NCI-H2081 (cell line): ENCODE measurements at places on chromosomes 16 and 17.

- no peak for DNase-seq
Observed at GRCh38 chr17:81231121-81231645, 7.7 kb downstream of the TEPSIN start.

GRCh38 chr16:3088925-3089716 is 10.0 kb downstream of the ZSCAN10 start:
- DNase-seq = no peak

DNA sequence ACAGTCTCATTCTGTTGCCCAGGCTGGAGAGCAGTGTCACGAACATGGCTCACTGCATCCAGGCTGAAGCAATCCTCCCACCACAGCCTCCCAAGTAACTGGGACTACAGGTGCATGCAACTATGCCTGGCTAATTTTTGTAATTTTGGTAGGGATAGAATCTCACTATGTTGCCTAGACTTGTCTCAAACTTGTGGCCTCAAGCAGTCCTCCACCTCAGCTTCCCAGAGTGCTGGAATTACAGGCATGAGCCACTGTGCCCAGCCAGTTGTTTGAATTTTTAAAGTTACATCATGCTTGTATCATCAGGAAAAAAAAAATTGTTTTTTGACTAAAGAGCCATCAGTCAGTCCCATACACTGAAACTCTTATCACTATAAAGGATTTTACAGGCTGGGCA is 17.1 kb upstream of the VPS4A start:
- DNase-seq = no peak

DNA sequence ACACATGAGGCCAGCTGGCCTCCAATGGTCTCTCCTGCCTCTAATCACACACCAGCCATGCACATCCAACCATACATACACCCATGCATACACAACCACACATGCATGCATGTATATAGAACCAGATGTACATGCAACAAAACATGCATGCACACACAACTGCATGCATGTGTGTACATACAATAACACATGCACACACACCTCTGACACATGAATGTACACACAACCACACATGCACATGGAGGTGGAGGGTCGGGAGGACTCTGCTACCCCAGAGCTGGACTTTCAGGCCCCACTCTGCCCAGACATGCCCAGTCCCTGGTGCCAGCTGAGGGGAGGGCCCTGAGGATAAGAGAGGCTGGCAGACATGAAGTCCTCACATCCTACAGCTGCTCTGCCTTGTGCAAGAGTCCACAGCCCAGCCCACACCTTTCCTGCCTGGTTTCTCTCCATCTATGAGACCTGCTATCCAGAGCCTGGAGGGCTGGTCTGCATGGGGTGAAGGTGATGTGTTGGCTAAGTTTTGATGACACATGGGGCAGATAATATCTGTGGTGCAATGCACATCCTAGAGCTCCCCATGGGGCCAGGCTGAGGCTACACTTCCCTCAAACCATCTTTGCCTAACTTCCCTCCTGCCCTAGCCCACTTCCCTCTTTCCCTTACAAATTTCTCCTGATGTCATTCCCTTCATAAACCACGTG is 50.9 kb upstream of the SDK2 start:
- no peak for DNase-seq

DNA sequence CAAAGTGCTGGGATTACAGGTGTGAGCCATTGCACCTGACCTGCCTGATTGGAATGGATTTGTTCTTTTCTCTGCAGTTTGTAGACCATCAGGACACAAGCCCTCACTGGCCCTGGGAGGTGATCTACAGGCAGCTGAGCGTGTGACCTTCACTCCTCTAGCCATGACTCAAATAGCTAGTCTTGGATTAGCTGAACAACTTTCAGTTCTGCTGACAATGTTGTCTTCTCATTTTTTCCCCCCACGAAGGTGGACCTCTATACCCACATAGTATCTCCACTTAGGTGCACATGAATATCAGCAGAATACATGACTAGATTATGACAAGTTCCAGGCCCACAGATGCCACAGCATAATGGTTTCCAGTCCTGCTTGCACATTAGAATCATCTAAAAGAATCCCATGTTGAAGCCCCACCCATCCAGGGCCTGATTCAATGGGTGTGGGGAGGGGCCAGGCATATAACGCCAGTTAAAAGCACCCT is 36.8 kb downstream of the HS3ST3B1 start:
- no peak for DNase-seq

GRCh38 chr16:14344292-14344691 is 273.2 kb downstream of the MRTFB start:
- no peak for DNase-seq

- no peak for DNase-seq
Observed at GRCh38 chr17:36468903-36469635, 17.4 kb upstream of the ZNHIT3 start.

DNA sequence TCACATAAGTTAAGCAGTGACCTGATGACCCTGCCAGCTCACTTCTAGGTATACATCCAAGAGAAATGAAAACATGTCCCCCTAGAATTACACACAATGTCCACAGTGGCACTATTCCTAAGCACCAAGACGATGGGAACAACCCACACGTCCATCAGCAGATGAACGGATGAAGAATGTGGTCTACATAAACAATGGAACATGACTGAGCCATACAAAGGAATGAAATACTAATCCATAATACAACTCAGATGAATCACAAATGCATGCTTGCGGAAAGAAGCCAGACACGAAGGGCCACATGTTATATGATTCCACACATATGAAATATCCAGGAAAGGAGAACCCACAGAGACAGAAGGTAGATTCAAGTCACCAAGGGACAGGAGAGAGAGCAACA is 17.4 kb downstream of the USP22 start:
- no peak for DNase-seq

- DNase-seq = no peak
Observed at GRCh38 chr17:76532072-76532651, 5.3 kb downstream of the CYGB start.

DNA sequence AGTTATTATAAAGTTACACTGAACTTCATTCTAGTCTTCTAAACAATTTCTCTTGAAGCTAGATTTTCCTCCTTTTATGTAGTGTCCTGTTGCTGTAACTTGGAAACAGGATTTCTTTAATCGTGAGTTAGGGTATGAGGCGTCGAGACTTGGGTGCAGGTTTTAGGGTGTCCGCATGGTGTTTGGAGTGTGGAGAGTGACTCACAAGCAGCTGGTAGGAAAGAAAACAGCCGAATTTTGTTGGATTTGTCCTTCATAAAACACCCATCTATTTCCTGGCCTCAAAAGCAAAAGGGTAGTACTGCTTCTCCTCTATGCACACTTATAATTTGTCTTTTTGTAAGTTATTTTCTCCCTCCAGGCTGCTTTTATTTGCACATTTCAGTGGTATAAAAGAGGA is 1.6 kb downstream of the RPTOR start:
- DNase-seq = no peak

GRCh38 chr16:10978871-10979446 is 34.6 kb downstream of the CLEC16A start:
- DNase-seq = no peak

DNA sequence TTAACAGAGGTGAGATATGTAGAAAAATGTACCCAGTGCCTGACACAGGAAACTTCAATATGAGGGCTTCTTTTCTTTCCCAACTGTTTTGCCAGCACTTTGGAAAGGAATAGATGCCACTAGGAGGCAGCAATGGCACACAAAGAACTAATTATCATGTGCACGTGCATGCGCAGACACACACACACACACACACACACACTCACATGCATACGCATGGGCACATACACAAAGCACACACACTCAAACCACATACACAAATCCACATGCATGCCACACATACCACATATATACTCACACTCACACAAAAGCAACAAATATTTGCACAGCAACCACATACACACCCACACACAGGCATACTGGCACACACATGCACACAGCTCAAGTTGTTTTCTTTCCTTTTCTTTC is 8.8 kb upstream of the CEP112 start:
- peak; percentile 77 for DNase-seq

GRCh38 chr17:21278450-21279197 is 5.9 kb upstream of the MAP2K3 start:
- no peak for DNase-seq

DNA sequence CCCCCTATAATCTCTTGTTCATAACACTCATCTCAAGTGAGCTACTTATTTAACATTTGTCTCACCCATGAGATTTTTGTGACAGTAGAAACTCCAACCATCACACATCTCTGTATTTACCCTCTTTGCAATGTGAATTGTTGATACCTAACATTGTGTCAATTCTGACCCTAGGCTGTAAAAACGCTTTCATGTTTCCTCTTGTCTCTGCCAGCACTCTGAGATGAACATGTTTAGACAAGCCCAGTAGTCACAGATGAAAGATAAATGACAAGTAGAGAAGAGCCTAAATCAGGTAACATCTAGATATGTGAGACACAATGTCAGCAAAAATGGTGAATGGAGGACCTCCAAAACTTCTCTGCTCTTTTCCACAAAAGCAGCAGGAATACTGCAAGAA is 1254.5 kb upstream of the GOT2 start:
- DNase-seq = no peak

DNA sequence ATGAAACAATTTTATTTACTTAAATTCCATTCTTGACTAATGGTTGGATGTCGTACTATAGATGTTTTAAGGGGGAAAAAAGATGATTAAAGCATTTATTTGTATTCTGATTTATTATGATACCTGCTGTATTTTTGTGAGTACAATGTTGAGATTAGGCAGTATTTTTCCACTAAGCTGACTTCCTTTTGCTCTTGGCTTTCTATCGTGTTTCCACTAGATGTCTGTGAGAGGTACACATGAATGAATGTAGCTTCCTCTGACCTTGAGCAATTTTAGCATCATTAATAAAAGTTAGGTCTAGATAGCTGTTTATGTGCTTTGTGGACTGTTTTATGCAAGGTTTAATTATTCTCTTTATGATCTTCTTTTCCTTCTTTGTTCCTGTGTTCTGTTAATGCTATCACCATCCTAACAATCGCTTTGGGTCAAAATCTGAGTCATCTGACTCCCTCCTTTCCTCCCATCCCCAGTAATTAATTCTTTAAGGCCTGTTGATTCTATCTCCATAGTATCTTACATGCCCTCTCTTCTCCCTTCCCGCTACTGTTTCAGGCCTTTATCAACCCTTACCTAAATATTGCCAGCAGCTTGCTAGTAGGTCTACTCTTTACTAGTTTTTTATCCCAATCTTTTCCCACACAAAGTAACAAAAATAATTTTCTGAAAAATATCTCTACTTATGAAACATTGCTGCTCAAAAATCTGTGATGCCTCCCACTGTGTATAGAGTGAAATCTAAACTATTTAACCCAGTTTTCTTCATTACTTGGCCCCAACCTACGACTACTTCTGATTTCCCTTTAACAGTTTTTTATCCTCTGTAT is 76.0 kb downstream of the VMP1 start:
- DNase-seq = no peak

GRCh38 chr16:57826706-57827625 is 24.7 kb upstream of the KIFC3 start:
- no peak for DNase-seq

DNA sequence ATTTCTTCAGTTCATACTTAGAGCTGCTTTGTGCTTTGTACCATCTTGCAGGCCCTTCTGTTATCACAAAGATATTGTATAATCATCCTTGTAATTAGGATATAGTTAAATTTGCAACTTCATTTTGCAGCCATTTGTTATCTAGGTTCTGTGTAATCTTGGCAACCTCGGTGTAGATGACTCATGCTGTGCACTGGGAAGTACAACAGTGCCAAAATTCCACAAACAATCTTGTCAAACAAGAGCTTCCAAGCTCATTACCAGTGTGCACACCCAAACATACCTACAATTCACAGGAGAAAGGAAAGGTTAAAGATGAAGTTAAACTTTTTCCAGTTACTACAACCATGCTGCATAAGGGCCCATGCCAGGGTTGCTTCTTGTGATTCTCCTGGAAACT is 1231.8 kb downstream of the CDH11 start:
- DNase-seq = no peak

- DNase-seq = no peak
Observed at GRCh38 chr16:81880816-81881215, 101.7 kb downstream of the PLCG2 start.

DNA sequence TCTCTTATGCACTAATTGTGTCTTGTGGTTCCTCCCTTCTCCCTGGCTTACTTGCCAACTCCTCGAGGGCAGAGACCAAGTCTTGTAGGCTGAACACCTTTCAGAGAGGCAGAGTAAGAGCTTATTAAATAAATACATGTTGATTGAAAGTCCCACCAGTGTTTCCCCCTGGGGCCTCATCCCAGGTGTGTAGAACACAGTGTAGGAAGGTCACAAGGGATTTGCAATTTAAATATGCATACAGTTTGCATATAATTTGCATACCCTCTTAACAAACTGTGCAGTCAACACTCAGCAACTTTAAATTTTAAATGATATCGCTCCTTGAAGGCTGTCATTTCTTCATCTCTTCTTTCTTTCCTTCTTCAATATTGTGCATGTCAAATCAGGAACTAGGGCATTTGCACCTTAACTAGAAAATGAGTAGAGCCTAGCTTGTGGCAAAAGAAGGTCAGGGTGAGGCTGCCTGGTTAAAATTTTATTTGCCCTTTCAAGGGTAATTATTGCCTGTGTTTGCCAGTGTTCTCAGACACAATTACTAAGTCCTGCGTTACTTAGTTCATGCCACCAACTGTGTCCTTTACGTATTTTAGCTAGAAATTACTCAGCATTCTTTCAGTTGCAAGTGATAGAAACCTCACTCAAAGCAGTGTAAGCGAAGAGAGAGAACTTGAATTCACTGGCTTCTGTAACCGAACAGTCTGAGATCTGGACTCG is 465.7 kb downstream of the HAPSTR1 start:
- DNase-seq = no peak

- no peak for DNase-seq
Observed at GRCh38 chr16:17295948-17296347, 174.8 kb downstream of the XYLT1 start.

DNA sequence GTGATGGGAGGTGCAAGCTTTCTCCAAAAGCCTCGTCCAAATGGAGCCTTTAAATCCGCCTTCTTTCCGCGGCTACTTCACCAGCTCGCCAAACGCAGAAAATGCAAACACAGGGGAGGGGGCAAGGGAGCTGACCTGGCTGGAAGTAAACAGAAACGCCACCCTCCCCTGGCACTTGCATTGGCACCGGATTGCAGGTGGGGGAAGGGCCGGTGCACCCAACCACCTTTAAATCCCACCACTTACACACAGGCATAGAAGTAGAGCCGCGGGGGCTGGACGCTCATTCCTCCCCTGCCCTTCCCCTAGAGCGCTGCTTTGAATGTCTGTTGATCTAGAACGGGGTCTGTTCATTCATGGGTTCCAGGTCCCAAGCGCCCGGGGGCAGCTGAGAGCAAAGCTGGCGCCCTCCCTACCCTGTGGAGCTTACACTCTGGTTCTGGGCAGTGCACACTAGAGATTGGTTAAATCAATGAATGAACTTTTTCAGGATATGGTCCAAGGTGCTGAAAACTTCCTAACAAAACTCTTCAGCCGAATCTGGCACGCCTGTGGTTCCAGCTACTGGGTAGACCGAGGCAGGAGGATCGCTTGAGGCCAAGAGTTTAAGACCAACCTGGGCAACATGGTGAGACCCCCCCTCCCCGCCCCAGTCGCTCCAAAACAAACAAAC is 920 bp upstream of the ZCCHC14 start:
- no peak for DNase-seq

DNA sequence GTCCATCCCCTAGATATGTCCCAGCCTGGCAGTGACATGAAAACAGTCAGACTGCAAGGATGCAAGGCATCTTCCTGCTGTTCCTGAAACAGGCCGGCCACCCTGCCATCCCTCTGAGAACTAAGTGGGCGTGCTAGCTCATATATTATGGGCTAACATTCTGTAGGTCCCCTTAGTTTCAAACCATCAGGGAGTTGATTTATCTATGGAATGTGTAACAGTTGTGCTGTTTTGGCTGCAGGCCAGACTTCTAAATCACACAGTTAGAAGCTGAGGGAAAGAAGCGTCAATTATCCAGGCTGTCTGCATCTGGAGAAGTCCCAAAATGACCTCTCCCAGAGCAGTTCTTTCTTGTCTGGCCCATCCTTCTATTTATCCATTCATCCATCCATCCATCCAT is 102.7 kb upstream of the DNAH9 start:
- no peak for DNase-seq
